GM04504 (cell line): ENCODE measurements at places on chromosomes 1 and 21.

DNA sequence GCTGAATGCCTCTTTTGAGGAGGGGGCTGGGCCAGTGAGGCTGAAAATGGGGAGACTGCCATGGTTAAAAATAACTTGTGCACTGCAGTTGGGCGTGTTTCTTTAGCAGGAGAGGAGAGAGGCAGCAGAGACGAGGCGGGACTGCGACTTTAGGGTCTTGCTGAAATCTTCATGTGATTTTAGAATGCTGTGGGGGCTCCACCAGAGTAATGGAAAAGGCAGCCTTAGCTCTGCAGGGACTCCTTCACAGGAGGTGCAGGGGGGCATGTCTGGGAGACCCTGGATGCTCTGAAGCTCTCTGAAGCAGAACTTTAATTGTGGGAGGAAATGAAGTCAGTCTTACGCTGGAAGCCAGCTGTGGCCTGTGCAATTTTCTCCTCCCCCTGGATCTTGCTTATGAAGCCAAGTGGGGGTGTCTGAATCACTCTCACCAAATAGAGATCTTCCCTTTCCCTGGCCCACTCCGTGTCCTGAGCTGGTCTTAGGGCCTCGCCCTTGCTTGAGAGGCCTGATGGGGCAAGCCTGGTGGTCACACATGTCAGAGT, 60.8 kb downstream of the NDUFS5 start:
- DNase-seq = no peak

- no peak for DNase-seq
Measured at GRCh38 chr1:241063276-241063675, 293.7 kb downstream of the RGS7 start.

DNA sequence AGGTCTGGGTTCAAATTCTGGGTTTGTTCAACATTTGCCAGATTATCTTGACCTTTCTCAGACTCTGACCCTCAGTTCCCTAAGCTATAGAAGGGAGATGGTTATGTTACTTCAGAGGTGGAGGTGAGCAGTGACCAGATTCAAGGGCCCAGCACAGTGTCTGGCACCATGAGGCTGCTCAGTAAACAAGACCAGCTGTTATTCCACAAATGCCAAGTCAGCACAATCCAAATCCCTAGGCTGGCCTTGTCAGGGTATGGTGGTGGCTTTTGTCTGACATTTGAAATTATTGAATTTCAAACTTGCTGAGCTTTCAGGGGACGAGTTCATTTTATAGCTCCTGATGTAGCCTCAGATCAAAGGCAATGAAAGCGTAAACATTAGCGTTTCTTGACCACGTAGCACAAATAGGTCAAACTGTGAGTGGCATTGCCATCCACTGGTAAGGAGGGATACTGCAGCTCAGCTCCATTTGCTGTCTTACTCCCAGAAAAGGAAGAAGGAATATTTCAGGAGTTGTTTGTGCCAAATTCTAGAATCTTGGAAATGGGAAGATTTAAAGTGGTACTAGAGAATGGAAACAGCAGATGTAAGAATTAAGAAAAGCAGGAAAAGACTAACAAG, 94.3 kb upstream of the EDN2 start:
- DNase-seq = no peak

DNA sequence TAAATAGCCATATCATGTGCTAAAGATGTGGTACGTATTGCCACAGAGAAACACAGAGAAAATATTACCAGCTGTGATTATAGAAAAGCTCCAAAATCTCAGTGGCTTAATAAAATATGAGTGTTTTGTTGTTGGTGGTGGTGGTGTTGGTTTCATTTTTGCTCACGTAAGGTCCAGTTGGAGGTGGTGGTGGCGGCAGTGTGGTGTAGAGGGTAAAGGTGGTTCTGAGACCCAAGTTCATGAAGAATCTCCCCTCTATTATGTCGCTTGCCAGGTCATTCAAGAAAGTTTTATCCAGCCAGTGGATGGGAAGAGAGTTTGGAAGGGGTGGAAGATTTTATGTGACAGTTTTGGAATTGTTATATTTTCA, 217.6 kb upstream of the SAMSN1 start:
- no peak for DNase-seq

GRCh38 chr1:27293915-27294314, 28.0 kb upstream of the TMEM222 start:
- no peak for DNase-seq

- DNase-seq = peak; percentile 53
Measured at GRCh38 chr1:215637041-215637573, 70.0 kb downstream of the KCTD3 start.

DNA sequence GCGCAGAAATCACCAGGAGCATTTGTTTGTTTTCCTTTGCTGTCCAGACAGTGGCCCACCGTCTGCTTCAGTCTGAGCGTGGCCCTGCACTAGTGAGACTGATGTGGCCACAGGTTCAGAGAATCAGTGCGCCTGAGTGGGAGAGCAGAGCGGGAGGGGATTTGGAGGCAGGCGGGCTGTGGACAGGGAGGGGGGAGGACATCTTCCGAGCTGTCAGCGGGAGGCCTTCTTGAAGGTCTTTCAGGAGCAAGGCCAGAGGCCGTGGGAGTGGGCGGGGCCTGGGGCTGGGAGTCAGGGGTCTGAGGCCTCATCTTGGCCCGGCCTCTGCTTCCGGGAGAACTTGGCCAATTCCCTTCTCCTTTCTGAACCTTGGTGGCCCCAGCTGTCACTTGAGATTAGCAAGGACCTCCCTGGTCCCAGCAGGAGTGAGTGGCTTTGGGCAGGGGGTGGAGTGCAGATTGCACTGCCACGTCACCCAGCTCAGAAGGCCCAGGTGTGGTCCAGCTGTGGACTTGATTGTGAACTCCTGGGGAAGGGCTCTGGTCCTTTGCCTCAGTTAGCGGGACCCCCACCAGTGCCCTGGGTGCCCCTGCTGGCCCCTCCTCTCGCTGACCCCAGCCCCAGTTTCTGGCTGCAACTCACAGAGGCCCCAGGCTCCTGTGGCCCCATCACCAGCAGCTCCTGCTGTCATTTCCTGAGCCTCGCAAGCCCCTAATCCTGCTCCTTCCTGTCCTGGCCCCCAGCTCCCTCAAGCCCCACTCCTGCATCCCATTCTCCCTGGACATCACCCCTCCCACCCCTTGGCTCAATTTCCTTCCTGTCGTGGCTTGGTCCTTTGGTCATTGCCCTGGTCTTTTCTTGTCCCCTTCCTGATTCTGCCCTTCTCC, 8.4 kb downstream of the TNFRSF1B start:
- DNase-seq = no peak

- peak; percentile 67 for DNase-seq
Measured at GRCh38 chr1:65429806-65430205, 9.3 kb downstream of the LEPR start.

GRCh38 chr1:193749868-193750267, 563.5 kb upstream of the B3GALT2 start:
- no peak for DNase-seq

GRCh38 chr21:42220138-42220701, 1.3 kb downstream of the ABCG1 start:
- peak; percentile 15 for DNase-seq
